ENCODE measurements at places on chromosomes 16 and 17.
A peak's percentile ranks its signal among the peaks of the same experiment; 100 is the strongest.

DNA sequence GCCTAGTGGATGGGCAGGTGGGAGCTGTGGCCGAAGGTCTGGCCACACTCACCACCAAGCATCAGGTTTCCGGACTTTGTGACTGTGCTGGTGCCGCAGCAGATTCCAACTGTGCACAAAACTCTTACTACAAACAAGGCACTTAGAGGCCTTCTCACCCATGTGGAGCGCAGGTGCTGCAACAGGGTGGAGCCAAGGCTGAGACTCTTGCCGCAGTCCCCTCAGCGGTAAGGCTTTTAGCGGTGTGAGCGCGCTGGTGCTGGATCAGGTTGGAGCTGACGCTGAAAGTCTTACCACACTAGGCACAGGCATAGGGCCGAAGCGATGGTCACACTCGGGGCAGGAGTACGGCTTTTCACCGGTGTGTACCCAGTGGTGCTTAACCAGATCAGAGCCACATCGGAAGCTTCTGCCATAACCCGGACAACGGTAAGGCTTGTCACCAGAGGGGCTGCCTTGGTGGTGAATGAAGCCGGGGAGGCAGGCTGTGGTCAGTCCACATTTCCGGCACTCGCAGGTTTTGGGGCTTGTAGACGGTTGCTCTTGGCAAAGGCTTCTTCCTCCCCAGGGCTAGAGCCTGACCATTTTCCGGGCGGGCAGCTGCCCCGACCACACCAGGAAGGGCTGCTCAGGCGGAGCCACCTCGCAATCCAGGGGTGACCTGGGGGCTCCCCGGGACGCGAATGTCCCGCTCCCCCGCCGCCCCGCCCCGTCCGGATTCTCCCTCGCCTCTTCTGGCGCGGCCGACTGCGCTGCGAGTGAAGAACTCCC is 1.0 kb upstream of the ARMC5 start:
- peak; percentile 52 for DNase-seq

DNA sequence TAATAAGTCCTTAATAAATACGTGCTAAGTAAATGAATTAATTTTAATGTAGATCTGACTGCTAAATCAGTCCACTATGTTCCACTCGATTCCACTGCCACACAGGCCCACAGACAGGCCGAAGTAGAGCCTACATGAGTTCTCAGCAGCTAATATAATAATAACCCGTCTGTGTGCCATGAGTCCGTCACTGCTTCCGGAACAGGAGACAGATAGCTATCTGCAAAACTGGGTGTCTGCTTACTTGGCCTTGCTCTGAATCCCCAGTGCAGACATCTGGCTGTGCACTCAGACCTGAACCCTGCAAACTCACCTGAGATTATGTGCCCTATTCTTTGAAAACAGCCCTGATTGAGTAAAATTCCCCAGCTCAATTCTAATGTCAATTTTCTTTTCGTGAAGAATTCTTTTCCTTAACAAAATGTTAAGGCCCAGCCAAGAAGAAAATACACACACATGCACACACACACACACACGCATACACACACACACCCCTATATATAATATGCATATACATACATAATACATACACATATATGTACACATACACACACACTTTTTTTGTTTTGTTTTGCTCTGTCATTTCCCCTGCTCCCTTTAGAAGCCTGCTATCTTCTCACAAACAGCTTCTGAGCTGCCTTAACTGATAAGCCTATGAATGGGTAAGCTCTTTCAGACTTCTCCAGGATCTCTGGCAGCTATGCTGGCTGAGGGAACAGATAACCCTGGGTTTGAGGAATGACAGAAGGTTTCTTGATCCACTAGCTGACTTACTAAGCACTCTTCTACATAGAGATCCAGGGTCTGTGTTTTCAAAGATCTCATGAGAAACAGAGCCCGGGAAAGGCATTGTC is 39.8 kb upstream of the TOM1L1 start:
- DNase-seq = no peak

- no peak for DNase-seq
Observed at GRCh38 chr17:33124871-33125551, 133.4 kb downstream of the SPACA3 start.

DNA sequence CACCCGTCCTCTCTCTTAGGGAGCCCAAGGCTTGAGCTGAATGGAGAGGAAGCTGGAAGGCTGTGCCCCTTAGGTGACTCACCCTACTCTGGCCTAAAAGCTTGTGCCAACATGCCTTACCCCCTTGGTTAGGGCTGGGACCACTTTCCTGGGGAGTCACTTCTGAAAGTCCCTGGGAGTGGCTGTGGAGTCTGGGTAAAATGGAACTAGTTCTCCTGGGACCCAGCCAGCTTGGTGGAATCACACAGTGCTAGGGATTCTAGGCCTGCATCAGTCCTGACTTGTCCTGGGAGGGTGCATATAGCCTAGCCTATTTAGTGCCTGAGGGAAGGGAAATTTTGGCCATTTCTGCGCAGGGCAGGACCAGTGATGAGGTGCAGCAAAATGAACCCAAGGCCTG is 10.5 kb downstream of the MMP28 start:
- DNase-seq = no peak

- no peak for DNase-seq
Observed at GRCh38 chr16:46627746-46628145, 6.6 kb upstream of the SHCBP1 start.

- DNase-seq = no peak
Observed at GRCh38 chr17:21289902-21290571, 5.5 kb downstream of the MAP2K3 start.

Measured in stimulated activated naive CD4-positive, alpha-beta T cell treated with Interleukin-2 at 50 U/mL for 16 hours (primary cell).